AG09319 (cell line): ENCODE measurements at places on chromosomes 7 and 10.

GRCh38 chr7:1307828-1308227 lies 75.2 kb downstream of the UNCX start:
- no peak for DNase-seq

DNA sequence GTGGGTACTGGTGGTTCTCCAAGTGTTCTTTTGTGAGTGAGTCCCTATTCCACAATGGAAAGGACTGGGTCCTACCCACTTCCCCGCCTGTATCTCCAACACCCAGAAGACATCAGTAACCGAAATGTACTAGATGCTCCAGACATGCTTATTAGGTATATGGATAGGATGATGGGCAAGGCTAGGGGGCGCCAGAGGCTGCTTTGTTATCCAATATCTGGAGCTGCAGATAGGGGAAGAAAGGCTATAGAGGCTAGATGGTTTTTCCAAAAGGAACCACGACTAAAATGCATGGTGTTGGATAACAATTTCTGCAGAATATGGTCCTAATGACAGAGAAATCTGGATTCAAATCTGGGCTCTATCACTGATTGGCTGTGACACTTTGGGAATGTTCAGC lies 56.2 kb upstream of the TM9SF3 start:
- no peak for DNase-seq

DNA sequence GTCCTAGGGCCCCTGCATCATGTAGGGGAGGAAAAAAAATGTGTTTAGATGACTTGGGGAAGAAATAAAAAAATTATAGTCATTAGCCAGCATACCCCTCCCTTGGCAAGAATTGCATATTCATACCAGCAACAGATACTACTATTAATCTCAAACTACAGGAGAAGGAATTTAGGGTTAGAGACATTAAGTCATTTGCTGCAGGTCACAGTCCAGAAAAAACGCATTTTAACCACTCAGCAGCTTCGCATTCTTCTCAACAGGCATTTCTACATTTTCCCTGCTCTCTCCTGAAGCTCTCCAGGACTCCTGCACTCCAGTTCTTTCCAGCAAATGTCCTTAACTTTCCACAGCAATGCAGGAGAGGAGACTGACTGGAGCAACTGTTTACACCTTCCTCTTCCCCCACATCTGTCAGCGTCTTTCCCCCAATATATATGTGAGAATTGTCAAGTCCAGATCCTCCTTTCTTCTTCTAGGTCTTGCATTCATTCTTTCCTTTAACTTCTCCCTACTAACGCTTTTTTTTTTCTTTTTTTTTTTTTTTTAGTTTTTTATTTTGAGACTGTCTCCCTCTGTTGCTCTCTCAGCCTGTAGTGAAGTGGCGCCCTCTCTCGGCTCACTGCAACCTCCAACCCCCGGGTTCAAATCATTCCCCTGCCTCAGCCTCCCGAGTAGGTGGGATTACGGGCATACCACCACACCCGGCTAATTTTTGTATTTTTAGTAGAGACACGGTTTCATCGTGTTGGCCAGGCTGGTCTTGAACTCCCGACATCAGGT lies 35.6 kb downstream of the PRPS1L1 start:
- no peak for DNase-seq

GRCh38 chr10:73039635-73040034 lies 57.0 kb downstream of the P4HA1 start:
- DNase-seq, result peak; percentile 62

- no peak for DNase-seq
These were observed 61.6 kb downstream of the ANKRD7 start for GRCh38 chr7:118286131-118286530.

GRCh38 chr10:58341947-58342346 lies 7.1 kb downstream of the UBE2D1 start:
- no peak for DNase-seq

- no peak for DNase-seq
These were observed 1.2 kb downstream of the VPS37D start for GRCh38 chr7:73668886-73669230.

DNA sequence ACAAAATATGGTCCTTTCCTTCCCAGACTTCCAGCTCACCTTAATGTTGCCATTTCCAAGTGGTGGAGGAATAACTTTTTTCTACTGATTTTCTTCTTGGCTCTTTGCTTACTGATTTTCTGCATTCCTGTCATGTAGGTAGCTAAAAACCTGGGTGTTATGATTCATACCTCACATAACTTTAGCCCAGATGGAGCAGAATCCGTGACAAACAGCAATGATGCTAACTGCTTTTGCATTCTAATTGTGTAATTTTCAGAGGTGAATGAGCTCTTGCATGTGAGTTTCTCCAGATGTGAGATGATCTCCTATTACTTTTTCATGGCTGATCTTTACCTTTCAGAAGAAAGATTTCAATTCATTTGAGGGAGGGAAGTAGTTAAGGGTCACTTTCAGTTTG lies 43.4 kb downstream of the WDR11 start:
- DNase-seq, result no peak

DNA sequence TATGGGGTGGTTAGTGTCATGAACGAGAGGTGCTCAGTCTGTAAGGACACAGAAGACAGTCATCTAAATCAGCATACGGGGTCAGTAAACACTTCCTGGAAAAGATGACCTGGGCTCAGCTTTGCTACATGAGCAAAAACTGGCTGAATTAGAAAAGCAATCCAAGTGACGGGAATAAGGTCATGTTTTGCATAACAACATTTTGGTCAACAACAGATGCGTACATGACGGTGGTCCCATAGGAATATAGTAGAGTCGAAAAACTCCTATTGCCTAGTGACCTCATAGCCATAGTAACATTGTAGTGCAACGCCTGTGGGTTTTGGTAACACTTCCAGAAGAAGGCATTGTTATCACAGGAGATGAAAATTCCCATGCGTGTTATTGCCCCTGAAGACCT lies 92.9 kb downstream of the CTNNA3 start:
- no peak for DNase-seq

DNA sequence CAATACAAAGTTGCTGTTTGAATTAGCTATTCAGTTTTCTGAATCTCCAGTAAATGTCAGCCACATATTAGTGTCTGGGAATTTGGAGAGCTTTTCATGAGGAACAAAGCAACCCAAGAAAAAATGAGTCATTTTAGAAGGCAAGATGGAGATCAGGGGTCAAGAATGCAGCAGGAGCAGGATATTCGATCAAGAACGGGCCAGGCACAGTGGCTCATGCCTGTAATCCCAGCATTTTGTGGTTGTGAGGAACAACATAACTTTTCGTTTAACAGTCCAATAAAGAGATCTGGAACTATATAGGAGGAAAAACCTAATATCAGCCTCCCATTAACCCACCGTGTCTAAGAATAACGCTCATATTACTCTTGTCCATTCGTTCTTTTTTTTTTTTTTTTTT lies 600.5 kb downstream of the MAGI2 start:
- DNase-seq, result no peak

GRCh38 chr7:37732888-37733287 lies 49.3 kb downstream of the GPR141 start:
- no peak for DNase-seq

GRCh38 chr10:113562069-113562468 lies 9.2 kb downstream of the HABP2 start:
- DNase-seq, result no peak

DNA sequence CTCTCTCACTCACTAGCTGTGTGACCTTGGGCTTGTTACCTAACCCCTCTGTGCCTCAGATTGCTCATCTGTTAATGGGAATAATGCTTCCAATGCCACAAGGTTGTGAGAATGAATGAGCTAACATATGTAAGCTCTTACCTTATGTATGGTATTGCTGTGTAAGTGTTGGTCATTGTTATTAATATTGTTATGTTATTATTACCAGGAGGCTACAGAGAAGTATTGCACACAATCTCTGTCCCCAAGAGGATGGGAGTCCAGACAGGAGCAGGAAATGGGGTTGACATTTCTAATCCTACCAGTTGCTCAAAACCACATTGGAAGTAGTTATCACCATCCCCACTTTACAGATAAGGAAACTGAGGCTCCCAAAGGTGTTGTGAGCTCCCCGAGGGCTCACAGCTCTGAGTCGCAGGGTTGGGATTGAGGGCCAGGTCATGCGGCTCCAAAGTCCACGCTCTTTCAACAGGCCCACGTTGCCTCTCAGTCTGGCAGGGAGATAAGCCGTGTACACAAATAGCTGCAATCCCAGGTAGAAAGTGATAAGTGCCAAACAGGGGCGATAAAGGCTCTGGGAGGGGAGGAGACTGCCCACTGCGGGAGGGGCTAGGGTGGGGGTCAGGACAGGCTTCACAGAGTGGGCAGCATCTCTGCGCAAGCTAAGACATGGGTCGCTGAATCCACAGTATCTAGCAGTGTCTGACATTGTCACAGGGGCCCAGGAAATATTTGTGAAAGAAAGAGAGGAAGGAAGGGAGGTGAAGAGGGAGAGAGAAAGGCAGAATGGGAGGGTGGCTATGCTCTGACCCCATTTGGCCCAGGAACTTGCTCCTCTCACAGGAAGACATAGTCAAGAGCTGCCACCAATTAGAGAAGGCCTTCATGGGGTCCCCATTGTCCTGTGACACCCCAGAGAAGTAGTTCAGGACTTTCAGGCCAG lies 9.6 kb upstream of the ZMIZ1 start:
- no peak for DNase-seq

- no peak for DNase-seq
These were observed 81.5 kb downstream of the SRPK2 start for GRCh38 chr7:105307163-105307672.

DNA sequence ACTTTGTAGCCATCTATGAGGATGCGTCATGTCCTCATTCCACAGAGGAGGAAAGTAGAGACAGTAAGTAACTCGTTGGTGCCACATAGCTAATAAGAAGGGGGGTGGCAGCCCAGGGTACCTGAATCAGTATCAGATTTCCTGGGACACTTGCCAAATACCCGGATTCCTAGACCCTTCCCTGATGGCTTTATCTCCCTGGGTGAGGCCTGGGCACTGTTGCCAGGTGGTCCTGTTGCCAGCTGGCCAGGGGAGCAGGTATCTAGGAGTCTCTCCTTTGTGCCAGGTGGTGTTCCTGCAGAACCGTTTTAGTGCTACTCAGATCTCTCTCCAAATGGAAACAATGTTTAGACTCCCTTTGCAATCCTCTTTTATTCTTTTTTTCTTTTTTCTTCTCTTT lies 12.7 kb downstream of the SLC29A3 start:
- DNase-seq, result no peak
